Thyroid gland (tissue), 4 donors: ENCODE measurements at places on chromosomes 13 and 19. TPM values are rescaled to one million over a fixed set of nuclear protein-coding genes. Genes with fewer than 3 reads are reported as not detected.

DNA sequence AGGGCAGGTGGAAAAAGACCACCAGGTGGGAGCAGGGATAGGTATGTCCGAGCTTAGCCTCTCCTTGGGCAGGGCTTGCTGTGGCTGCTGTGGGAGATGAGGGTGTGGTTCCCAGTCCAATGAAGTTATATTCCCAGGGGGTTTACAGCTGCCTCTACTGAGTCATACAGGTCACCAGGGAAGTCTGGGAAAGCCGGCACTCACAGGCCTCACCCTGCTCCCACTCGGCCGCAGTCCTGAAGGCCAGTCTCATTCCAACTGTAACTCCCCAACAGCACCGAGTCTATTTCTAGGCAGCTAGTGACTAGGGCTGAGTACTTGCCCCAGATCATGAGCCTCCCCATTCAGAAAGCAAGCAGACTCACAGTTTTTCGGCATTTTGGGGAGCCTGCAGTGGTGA is 77.1 kb downstream of the FNDC3A start:
- no peak overlapping the region for H3K4me3 ChIP-seq
- DNase-seq = no peak
- no peak overlapping the region for H3K27ac ChIP-seq
- no peaks in the 10 kb centered on the region for H3K36me3 ChIP-seq
- H3K27me3 ChIP-seq = no peaks in the 10 kb centered on the region
- peaks cover 13% of the 10 kb centered on the region for H3K4me1 ChIP-seq

DNA sequence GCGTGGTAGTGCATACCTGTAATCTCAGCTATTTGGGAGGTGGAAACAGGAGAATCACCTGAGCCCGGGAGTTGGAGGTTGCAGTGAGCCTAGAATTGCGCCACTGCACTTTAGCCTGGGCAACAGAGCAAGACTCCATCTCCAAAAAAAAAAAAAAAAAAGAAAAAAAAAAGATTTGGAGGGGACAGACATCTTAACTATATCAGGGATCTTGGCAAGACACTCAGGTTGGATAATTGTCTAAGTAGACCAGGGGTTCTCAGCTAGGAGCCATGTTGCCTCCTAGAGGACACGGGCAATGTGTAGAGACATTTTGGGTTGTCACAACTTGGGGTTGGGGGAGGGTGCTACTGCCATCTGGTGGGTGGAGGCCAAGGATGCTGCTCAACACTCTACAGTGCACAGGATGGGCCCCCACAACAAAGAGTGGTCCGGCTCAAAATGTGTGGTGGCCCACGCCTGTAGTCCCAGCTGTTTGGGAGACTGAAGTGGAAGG is 1.9 kb upstream of the ZNF580 start:
- H3K36me3 ChIP-seq = no peaks in the 10 kb centered on the region
- H3K4me3 ChIP-seq = no peak overlapping the region
- no peak overlapping the region for H3K27ac ChIP-seq
- no peaks in the 10 kb centered on the region for H3K27me3 ChIP-seq

DNA sequence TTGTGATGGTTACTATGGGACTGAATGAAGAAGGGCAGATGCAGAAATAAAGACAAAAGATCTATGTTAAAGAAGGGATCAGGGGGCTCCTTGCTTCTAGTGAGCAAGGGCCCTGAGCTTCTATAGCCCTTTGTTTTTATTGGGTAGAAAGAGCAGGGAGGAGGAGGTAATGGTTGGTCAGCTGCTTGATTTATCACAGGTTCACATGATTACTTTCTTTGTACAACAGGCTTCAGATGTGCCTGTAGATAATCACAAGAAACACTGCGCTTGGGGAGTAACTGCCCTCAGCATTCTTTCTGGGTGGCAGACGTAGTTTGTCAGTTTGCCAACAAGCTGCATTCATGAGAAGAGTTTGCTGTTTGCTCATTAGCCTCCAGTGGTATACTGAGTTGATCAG is 4.8 kb upstream of the ZNF439 start:
- no peak overlapping the region for H3K27ac ChIP-seq
- no peak for DNase-seq
- no peaks in the 10 kb centered on the region for H3K27me3 ChIP-seq
- no peaks in the 10 kb centered on the region for H3K36me3 ChIP-seq

DNA sequence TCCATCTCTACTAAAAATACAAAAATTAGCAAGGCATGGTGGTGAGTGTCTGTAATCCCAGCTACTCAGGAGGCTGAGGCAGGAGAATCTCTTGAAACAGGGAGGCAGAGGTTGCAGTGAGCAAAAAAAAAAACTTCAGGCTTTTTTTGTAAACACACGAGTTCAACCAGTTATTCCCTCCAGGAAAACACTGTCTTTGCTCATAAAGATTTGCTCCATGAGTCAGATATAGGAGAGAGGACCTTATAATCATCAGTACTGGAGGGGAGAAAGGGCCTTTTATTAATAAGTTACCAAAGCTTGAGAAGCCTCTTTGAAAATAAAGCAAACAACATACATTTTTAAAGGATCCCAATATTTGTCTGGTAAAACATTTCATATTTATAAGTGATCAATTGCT is 110.7 kb downstream of the EFNB2 start:
- DNase-seq = no peak
- no peaks in the 10 kb centered on the region for H3K27me3 ChIP-seq
- no peaks in the 10 kb centered on the region for H3K36me3 ChIP-seq
- H3K4me1 ChIP-seq = no peaks in the 10 kb centered on the region
- H3K27ac ChIP-seq = no peak overlapping the region
- no peak overlapping the region for H3K4me3 ChIP-seq

DNA sequence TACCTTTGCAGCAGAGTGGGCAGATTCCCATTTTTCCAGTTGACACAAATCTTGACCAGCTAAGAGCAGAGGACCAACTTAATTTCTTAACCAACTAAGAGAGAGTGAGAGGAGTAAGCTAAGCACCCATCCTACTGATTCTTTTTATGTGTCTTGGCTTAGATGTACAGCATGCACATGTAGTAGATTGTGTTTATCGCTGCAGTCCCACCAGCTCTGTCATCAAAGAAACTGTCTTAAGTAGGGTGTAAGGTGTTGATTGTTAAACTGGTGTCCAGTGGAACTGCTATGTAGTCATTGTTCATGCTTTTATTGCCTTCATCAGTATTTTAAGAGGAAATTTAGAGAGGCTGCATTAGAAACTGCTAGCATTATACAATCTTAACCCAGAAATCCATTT is 9.0 kb upstream of the UFM1 start:
- H3K36me3 ChIP-seq = no peaks in the 10 kb centered on the region
- DNase-seq = no peak
- no peak overlapping the region for H3K4me3 ChIP-seq
- H3K27me3 ChIP-seq = no peaks in the 10 kb centered on the region

DNA sequence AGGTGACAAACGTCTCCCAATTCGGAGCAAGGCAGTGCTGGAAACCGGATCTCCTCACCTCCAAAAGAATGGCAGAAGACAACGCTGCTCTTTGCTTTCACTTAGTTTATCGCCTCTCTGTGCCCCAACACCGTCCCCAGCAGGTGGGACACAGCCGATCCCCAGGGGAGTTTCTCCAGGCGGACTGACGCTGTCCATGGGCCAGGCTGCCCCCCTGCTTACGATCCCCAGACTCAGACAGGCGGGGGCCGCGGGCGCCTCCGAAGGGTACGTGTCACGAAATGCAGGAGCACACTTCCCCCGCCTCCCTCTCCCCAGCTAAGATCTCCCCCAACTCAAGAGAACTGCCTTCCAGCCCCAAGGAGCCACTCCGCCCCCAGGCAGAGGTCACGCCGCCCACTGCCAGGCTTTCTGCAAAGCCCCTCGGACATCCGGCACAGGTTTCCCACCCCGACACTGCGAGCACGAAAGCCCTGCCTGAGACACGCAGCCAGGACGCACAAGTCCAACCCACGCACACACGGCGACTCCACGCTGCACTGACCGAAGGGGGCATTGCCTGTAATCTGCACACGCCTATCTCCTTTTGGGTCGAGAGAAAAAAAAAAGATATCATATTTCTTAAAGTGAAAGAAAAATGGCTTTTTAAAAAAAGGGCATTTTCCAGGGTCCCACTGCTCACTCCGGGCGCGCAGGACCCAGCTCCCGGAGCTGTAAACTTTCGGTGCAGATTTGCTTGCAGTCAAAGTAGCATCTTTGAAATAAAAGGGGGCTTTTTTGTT is 2.0 kb downstream of the SPRY2 start:
- no peaks in the 10 kb centered on the region for H3K27me3 ChIP-seq
- DNase-seq = peak; percentile 76
- peak overlapping the region; percentile 24 for H3K4me3 ChIP-seq
- peaks cover 9% of the 10 kb centered on the region for H3K36me3 ChIP-seq
- peaks cover 21% of the 10 kb centered on the region for H3K4me1 ChIP-seq
- peak overlapping the region; percentile 91 for H3K27ac ChIP-seq

- no peak for DNase-seq
- H3K4me1 ChIP-seq = peaks cover 4% of the 10 kb centered on the region
- no peak overlapping the region for H3K4me3 ChIP-seq
These were observed 11.0 kb downstream of the CYTH2 start for GRCh38 chr19:48480183-48480557.

DNA sequence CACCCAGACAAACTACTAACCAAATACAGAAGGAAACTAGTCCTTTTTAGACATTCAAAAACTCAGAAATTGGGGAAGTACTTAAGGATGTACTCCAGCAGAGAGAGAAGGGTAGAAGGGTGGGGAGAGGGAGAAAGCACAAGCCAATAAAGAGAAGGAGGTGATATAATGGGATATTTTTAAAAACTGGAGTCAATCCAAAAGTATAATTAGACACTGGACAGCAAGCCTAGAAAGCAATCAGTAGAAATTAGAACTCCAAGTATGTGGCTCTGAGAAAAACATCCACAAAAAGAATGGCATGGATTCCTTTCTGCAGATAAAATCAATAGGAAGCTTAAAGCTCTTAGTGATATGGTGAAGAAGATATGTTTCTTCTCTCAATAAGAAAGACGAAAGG is 55.8 kb downstream of the PEPD start:
- H3K4me3 ChIP-seq = no peak overlapping the region
- H3K27me3 ChIP-seq = no peaks in the 10 kb centered on the region
- no peaks in the 10 kb centered on the region for H3K4me1 ChIP-seq
- no peak for DNase-seq

GRCh38 chr19:50475101-50475568 is 1.2 kb upstream of the EMC10 start:
- DNase-seq = no peak
- H3K27ac ChIP-seq = no peak overlapping the region
- H3K36me3 ChIP-seq = peaks cover 14% of the 10 kb centered on the region
- no peaks in the 10 kb centered on the region for H3K27me3 ChIP-seq

- H3K36me3 ChIP-seq = peaks cover 73% of the 10 kb centered on the region
- H3K27ac ChIP-seq = peak overlapping the region; percentile 55
- H3K27me3 ChIP-seq = no peaks in the 10 kb centered on the region
- H3K4me1 ChIP-seq = peaks cover 4% of the 10 kb centered on the region
- no peak overlapping the region for H3K4me3 ChIP-seq
These were observed 8.7 kb downstream of the GPX4 start for GRCh38 chr19:1112268-1113029.

The ZNF180 gene
- 17.0 TPM for total RNA-seq

The ADGRE3 gene
- total RNA-seq = not detected

The ZNF93 gene
- total RNA-seq = 20.5 TPM
